ENCODE measurements at places on chromosomes 7 and 10.
A peak's percentile ranks its signal among the peaks of the same experiment; 100 is the strongest.

- peak; percentile 65 for DNase-seq
Observed at GRCh38 chr10:28432210-28432676, 100.7 kb upstream of the WAC start.

- DNase-seq = no peak
Observed at GRCh38 chr7:26081638-26082037, 70.4 kb upstream of the NFE2L3 start.

- DNase-seq = no peak
Observed at GRCh38 chr7:29464753-29465152, 98.9 kb upstream of the PRR15 start.

DNA sequence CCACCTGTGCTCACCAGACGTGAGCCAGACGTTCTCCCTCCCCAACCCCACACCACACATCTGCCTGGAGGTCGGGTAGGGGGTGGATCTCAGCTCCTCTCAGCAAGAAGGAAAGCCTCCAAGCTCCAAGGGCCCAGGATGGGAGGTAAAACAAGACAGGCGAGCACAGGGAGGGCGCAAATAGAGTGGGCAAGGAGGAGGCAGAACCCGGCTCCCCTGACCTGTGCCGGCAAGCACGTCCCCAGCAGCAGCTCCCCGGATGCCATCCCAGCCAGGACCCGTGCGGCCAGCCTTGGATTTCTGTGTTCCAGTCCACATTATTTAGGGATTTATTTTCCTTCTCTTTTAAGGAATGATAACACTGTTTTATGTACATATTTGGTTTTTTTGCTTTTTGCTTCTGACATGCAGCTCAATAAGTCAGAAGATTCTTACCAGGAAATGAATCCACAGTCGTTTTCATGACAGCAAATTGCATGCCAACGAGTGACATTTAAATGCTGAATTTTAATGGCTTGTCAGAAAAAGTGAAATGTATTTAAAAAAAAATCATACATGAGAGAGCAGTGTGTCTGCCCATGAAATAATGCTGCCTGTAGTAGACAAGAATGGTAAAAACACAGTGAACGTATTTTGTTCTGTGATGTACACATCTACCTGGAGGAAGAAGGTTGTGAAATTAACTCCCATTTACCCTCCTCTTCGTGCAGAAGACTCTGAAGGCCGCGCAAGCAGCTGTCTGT lies 276.5 kb downstream of the PTPRN2 start:
- no peak for DNase-seq

DNA sequence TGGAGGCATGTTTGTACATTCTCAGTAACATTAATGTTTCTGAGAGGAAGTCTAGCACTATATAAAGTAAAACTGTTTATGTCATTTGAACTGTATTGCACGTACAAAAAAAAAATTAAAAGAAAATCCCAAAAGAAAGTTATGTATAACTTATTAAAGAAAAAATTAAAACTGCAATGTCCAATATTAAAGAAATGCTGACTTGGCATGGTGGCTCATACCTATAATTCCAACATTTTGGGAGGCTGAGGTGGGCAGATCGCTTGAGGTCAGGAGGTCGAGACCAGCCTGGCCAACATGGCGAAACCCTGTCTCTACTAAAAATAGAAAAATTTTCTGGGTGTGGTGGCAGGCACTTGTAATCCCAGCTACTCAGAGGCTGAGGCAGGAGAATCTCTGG lies 178.7 kb upstream of the VIPR2 start:
- DNase-seq = no peak

Measured in stromal cell of bone marrow (primary cell).